ENCODE measurements at places on chromosomes 13 and 19. TPM values are rescaled to one million over a fixed set of nuclear protein-coding genes. Genes with fewer than 3 reads are reported as not detected.

The LHFPL6 gene
- total RNA-seq: 0.18 TPM

DNA sequence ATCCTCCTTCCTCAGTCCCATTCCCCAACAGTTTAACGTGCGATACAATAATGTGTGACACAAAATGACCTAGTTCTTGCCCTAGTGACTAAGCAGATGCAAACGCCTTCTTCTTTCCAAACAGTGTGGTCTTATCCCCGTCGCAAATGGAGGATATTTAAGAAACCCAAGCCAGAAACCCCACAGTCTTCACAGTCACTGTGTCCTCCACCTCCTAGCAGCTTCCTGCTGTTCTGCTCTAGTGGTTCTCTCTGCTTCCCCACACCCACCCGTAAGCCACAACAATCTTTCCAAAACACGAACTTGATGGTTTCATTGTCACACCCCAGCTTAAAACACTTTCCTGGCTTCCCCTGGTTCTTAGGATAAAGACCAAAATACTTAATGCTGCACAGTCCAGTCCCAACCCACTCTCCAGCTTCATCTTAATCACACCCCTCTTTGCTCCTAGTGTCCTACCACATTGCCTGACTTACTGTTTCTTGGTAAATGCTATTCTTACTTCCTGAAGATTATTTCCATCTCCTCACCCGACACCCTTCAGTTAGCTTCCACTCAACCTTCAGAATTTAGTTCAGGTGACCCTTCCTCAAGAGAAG is 32.3 kb downstream of the ITM2B start:
- DNase-seq: no peak
- no peak overlapping the region for H3K27ac ChIP-seq
- peaks cover 15% of the 10 kb centered on the region for H3K36me3 ChIP-seq
- H3K4me3 ChIP-seq: no peak overlapping the region

GRCh38 chr13:89832827-89833226 is 1514.7 kb upstream of the MIR17HG start:
- H3K27ac ChIP-seq: no peak overlapping the region
- H3K4me1 ChIP-seq: no peaks in the 10 kb centered on the region
- H3K4me3 ChIP-seq: no peak overlapping the region
- no peaks in the 10 kb centered on the region for H3K27me3 ChIP-seq
- DNase-seq: no peak

DNA sequence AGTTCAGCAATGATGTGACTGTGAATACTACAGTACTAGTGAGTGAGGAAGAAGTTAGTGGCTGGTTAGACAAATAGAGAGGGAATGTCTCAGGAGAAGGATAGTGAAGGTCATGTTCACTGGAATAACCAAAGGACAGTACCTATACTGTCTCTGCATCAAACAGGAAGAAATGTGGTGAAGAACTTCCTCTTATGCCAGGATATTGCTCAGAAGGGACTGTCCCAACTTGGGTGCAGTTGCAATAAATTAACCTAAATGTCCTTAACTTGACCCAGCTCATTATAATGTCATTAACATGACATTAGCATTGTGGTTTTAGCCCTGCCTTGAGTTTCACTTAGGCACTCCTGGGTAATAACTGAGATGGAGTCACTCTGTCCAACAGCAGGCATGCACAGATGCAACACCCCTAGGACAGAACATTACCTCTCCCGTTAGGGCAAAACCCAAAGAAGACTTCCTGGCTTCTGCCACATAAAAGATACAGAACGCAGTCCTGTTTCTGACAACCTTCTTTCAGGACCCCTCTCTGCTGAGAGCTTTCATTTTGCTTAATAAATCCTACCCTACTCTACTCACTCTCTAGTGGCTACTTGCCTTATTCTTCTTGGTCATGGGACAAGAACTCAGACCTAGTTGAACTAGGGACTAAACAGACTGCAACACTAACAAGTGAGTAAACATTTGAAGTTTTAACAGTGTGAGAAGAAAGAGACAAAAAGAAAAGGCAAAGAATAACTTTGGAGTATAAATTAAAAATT is 1591.6 kb upstream of the MIR17HG start:
- no peaks in the 10 kb centered on the region for H3K36me3 ChIP-seq
- no peak for DNase-seq
- no peak overlapping the region for H3K27ac ChIP-seq
- H3K4me1 ChIP-seq: no peaks in the 10 kb centered on the region
- no peaks in the 10 kb centered on the region for H3K27me3 ChIP-seq
- no peak overlapping the region for H3K4me3 ChIP-seq

GRCh38 chr19:1568320-1569019 is at the start of gene MEX3D:
MEX3D (minus strand) TSS chr19:1568325; CDS start chr19:1568058, 267 bp downstream.
- DNase-seq: peak; percentile 98
- no peaks in the 10 kb centered on the region for H3K27me3 ChIP-seq
- peak within 1 kb of the TSS; percentile 50 for H3K4me3 ChIP-seq
- peaks cover 39% of the 10 kb centered on the region for H3K4me1 ChIP-seq

DNA sequence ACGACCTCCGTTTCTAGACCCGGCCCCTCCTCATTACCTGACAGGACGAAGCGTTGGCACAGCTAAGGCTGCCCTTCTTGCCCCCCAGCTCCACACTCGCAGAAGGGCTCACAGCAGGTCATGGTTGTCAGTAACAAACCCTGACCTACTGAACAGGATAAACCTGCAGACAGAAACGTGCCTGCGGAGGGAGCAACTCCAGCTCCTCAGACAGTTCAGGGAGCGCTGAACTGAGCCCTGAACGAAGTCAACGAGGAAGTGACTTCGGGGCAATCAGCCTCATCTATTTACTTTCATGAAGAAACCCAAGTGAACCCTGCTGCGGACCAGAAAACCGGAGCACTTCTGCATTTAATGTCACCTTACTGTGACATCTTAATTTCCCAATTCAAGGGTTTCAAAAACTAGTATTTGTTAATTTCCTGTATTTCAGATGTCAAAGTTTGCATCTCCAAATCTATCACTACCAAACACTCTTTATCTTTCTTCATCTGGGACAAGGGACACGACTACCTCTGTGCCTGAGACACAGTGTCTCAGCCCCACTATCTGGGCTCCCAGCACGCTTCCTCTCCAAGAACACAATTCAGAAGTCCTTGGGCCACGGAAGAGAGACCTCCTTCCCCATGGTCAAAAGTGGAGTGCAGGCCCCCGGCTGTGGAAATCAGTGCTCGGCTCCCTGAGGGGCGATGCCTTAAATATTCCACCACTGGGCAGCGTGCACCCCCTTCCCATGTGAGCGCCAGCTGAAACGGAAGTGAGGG is 40.2 kb downstream of the CARS2 start:
- peaks cover 59% of the 10 kb centered on the region for H3K36me3 ChIP-seq
- H3K4me1 ChIP-seq: no peaks in the 10 kb centered on the region
- no peak overlapping the region for H3K4me3 ChIP-seq

DNA sequence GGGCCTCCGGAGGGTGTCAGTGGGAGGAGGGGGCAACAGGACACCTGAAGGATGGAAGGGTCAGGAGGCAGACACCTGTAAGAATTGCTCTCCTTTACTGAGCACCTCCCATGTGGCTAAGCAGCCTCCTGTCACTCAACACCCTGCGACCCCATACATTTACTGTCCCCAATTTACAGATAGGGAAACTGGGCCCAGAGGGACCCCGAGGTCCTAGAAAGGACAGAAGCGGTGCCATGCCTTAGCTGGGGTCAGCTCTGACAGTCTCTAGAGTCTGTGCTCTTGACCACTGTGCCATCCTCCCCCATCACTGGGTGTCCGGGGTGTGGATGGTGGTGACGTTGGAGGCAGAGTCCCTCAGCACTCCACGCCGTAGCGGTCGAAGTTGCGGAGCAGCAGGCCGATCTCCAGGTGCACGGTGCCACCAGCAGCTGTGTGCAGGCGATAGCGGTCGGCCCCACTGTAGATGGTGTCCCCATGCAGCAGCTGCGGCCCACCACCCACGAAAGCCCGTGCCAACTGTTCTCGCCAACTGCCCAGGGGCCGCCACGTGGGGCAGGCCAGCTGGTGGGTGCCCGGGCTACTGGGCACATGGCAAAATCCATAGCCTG is 726 bp upstream of the TGFB1 start:
- peaks cover 11% of the 10 kb centered on the region for H3K4me1 ChIP-seq
- peaks cover 20% of the 10 kb centered on the region for H3K36me3 ChIP-seq
- DNase-seq: no peak
- no peaks in the 10 kb centered on the region for H3K27me3 ChIP-seq
- peak overlapping the region; percentile 30 for H3K27ac ChIP-seq

DNA sequence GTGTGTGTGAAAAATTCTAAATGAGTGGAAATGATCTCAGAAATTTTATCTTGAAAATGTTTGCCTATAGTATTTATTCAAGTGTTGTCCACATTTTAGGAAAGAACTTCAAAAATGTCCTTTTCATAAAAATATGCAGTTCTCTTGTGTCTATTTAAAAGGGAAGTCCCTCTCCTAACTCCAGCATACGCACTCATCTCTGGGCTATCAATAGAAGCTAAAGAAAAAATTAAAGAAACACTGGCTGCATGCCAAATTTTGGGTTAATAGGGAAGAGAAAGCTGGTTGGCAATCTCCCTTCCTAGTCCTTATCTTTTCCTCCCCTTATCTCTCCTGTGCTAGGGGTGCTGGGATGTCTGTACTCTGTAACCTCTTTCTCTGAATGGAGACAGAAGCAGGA is 313.3 kb downstream of the ENOX1 start:
- no peaks in the 10 kb centered on the region for H3K4me1 ChIP-seq
- no peak overlapping the region for H3K4me3 ChIP-seq
- no peak for DNase-seq
- no peaks in the 10 kb centered on the region for H3K36me3 ChIP-seq

DNA sequence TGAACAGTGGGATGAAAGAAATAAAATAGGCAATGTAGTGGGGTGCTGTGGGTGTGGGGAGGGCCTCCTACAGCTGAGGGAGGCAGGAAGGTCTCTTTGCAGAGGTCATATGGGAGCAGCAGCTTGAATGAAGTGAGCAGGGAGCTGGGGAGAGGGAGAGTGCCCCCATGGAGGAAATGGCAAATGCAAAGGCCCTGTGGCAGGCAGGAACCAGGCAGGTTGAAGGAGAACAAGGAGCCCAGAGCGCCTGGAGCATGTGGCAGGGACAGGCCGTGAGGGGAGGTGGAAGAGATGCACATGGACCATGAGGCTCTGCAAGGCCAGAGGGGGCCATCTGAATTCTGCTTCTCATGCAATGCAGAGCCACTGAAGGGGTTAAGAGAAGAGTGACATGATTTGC is 191.8 kb downstream of the URI1 start:
- no peak overlapping the region for H3K4me3 ChIP-seq
- no peak overlapping the region for H3K27ac ChIP-seq
- no peaks in the 10 kb centered on the region for H3K4me1 ChIP-seq
- DNase-seq: no peak
- H3K36me3 ChIP-seq: no peaks in the 10 kb centered on the region
- peaks cover 9% of the 10 kb centered on the region for H3K27me3 ChIP-seq

DNA sequence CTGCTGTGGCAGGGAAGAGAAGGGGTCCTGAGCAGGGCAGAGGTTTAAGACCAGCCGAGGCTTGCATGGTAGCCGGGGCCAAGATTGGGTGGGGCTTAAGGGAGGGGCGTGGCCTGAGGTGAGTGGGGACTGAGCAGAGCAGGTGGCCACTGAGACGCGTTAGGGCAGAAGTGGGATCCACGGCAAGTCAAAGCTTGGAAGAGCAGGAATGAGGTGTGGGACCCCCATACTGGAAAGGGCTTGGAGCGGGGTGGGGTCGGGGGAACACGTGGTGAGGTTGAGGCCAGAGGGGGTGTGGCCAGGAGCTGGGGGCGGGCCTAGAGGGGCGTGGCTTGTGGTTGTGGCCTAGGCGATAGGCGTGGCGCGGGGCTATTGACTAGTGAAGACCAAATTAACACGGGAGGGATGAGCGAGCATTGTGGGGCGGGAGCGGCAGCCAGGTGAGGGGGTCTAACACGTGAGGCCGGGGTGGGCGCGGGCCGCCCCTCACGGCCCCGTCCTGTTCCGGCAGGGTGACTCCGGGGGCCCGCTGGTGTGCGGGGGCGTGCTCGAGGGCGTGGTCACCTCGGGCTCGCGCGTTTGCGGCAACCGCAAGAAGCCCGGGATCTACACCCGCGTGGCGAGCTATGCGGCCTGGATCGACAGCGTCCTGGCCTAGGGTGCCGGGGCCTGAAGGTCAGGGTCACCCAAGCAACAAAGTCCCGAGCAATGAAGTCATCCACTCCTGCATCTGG is 3.3 kb downstream of the CFD start:
- H3K27ac ChIP-seq: peak overlapping the region; percentile 91
- H3K4me3 ChIP-seq: peak overlapping the region; percentile 36
- no peaks in the 10 kb centered on the region for H3K27me3 ChIP-seq
- H3K36me3 ChIP-seq: peaks cover 24% of the 10 kb centered on the region
- DNase-seq: peak; percentile 91

DNA sequence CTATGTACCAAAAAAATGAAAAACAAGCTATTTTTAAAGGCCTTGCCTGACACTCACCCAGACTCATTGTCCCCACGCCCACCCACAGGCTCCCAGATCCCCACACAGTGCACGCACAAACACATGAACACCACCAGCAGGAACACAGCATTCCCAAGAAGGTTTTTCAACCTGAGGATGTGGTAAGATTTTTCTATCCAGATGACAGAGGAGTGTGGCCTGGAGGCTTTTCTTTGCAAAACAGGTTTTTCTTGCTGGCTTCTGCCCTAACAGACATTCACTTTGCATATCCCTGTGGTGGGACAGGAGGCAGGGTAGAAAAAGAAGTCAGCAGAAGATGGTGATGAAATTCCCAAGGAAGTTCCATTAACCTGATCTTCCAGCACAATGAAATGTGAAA is 97.8 kb downstream of the KLF12 start:
- no peaks in the 10 kb centered on the region for H3K27me3 ChIP-seq
- no peak for DNase-seq
- H3K36me3 ChIP-seq: no peaks in the 10 kb centered on the region
- H3K4me3 ChIP-seq: no peak overlapping the region

Measured in K562 (cell line).